ENCODE measurements at places on chromosomes 3 and 15.

DNA sequence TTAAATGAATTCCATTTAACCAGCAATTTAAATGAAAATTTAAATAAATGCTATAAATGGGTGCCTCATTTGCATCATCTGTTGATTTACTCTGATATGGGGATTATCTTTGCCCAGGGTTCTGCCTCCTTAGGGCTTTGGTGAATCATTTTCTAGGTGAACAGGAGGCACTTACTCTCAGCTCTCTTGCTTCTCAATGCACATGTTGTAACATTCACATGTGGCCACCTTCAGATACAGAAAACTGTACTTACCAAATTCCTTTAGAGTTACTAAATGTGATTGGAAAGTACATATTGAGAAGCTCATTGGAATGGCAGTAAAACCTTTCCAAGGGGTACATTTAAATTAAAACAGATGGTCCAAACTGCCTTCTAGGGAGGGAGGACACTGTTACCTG, 20.8 kb downstream of the GADL1 start:
- DNase-seq, result no peak

DNA sequence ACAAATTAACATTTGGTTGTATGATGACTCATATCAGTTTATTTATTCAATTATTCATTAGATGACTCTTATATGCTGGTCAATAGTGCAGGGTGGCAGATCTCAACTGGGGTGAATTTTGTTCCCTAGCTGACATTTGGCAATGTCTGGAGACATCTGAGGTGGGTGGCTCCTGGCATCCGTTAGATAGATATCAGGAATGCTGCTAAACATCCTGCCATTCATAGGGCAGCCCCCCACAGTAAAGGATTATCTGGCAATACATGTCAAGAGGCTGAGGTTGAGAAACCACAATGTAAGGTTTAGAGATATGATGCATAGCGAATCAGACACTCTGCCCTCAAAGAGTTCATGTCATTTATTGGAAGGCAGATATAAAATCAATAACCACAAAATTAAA, 719.9 kb downstream of the CADM2 start:
- no peak for DNase-seq

GRCh38 chr15:41905036-41905793, 11.4 kb upstream of the SPTBN5 start:
- DNase-seq, result no peak

DNA sequence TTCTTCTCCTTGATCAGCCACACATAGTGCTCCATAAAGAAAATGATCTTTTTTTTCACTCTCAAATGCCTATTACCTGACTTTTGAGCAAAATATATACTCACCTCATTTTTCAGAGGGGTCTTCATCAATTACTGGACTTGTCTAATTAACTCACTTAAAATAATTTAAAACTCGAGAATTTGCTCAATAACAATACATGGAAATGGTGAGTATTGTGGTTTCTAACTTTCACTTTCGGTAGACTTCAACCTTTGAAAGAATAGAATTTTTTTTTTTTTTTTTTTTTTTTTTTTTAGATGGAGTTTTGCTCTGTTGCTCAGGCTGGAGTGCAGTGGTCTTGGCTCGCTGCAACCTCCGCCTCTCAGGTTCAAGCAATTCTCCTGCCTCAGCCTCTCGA, 17.7 kb upstream of the EPHB1 start:
- DNase-seq, result no peak

DNA sequence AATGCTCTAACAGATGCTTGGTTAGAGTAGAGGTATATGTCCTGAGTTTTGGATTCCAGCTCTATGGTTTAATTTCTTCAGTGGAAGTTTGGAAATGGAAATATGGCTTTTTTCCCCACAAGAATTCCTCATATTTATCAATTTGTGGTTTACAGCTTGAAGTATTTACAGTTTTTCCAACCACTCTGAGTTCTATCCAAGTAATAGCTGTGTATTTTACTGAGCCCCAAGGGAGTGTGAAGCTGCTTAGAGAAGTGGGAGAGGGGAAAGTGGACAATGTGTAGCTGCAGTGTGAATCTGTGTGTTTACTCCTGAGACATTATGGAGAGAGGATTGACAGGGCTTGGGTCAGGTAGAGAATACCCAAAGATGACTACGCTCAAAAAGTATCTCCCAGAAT, 54.5 kb downstream of the NEK11 start:
- no peak for DNase-seq

GRCh38 chr3:56277236-56277635, 191.0 kb downstream of the ERC2 start:
- no peak for DNase-seq

DNA sequence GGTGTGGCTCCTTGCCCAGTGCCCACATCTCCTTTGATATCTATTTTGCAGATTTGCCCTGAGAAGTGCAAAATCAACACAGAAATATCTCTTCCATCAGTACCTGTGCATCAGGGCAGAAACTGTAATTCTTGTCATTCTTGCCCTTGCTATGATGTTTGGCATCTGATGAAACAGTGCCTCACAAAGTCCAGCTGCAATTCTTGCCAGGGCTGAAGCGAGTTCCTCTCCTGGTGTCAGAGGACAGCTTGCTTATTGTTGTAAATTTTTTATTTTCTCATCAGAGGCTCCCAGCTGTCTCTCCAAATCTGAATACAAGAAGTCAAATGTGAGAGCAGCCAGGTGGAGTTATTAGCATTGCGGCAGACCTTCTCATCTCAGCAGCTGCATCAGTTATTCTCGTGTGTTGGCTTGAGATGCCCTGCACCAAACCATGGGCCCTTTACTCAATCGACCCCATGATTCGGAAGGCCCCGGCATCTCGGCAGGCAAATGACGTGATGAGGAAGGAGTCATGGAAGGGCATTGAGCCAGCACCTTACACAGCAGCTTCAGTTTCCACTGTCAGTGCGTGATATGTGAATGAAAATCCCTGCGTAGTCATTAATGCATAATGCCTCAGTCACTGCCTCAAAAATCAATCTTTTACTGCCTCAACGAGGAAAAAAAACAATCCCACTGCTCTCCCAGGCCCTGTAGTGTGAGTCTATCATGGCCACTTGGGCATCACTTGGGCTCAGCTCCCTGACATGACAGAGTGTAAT, 93.4 kb downstream of the CCNL1 start:
- DNase-seq, result no peak

- DNase-seq, result no peak
Measured at GRCh38 chr15:39361497-39361896, 219.4 kb upstream of the THBS1 start.

DNA sequence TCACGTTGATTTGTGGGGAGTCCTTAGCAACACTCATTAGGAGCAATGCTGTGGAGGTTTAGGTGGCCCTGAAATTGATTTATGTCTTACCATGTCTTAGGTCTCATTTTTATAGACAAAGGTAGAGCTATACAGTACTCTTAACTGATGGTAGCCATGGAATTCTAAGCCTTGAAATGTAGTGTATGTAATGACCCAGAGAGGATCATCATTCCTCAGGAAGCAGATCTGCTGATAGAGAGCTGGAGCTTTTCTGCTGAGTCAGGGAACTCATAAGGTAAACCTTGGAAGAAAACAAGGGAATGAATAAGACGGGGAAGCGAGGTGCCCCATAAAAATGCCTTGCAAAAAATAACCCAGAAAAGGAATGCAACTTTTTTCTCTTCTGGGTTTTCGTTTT, 34.0 kb upstream of the ZNF639 start:
- DNase-seq, result no peak

Measured in NCI-H510A (cell line).